ENCODE measurements at places on chromosomes 2 and 18. TPM values are rescaled to one million over a fixed set of nuclear protein-coding genes. Genes with fewer than 3 reads are reported as not detected.

RTTN gene
- total RNA-seq, result 8.3 TPM

DNA sequence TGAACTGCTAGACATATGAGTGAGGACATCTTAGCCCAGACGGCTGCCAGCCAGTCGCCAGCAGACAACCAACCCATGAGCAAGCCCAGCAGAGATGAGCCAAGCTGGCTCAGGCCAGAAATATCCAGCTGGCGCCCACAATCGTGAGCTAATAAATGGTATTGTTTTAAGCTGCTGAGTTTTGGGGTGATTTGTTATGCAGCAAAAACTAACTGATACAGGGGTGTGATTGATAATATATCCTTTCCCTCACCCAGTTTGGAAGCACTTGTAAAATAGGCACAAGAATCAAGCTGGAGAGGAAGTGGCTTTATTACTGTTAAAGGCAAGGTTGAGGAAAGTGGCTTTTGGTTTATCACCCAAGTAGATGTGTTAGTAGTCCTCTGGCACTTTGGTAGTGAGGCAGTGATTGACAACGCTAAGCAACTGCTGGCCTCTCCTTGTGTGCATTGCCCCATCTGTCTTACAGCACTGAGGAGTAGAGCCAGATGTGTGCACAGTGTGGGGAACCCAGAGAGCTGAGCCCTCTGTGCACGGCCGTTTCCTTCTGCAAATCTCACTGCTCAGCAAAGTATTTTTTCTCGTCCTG is 110.1 kb downstream of the MYO1B start:
- no peak for DNase-seq

- no peak for DNase-seq
These were observed 291.3 kb upstream of the TCF4 start for GRCh38 chr18:55879331-55879730.

- no peak for DNase-seq
These were observed 9.7 kb downstream of the CAMKMT start for GRCh38 chr2:44371445-44371844.

FHOD3 gene
- total RNA-seq, result 9.2 TPM

DNA sequence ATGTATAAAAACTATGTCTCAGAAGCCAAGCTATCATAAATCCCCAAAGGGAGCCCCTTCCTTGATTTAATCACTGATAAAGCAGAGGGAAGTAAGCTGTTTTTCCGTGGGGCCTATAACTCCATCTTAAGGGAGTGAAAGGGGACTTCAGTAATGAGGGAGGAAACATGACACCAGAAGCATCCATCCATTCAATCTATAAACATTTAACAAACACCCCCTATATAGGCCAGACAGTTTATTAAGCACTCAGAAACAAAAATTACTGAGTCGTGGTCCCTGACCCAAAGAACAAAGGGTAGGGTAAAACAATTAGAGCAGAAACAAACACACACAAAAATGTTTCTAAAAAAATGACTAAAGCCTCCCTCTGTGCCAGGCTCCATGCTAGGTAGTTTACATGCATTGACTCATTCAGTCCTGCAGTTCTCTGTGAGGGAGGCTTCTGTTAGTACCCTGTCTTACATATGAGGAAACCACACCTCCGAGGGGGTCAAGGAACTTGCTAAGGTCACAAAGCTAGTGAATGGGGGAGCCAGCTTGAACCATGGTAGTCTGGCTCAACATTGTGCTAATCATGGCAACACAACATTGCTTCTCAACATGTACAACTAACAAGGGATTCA is 472.1 kb downstream of the CDH2 start:
- no peak for DNase-seq

DNA sequence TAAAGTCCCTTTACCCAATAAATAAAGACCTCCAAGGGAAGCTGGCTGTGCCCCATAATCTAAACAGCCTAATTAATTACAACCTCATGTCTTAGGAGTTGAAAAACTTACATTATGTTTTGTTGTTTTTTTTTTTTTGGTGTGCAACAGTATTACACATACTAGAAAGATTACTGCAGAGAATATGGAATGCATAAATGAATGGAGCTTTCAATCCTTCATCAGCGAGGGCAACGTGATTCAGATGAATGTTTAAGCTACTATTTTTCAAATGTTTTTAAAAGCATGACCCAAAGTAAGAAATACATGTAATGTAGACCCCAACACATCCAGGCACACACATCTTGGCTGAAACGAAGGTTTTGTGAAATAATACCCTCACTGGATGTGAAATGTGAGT is 167.1 kb upstream of the FN1 start:
- DNase-seq, result no peak

CD207 gene
- 57.6 TPM for total RNA-seq

- no peak for DNase-seq
These were observed 1.3 kb upstream of the TANK start for GRCh38 chr2:161158882-161159281.

GRCh38 chr2:168767258-168767657 is 35.2 kb upstream of the NOSTRIN start:
- DNase-seq, result no peak
